ENCODE measurements at places on chromosomes 4 and X.

- no peak for DNase-seq
Observed at GRCh38 chr4:3441501-3442459, at the start of gene HGFAC. Gene HGFAC, plus strand, starts transcription at chr4:3441968. Its CDS starts 34 bp downstream, at chr4:3442002.

DNA sequence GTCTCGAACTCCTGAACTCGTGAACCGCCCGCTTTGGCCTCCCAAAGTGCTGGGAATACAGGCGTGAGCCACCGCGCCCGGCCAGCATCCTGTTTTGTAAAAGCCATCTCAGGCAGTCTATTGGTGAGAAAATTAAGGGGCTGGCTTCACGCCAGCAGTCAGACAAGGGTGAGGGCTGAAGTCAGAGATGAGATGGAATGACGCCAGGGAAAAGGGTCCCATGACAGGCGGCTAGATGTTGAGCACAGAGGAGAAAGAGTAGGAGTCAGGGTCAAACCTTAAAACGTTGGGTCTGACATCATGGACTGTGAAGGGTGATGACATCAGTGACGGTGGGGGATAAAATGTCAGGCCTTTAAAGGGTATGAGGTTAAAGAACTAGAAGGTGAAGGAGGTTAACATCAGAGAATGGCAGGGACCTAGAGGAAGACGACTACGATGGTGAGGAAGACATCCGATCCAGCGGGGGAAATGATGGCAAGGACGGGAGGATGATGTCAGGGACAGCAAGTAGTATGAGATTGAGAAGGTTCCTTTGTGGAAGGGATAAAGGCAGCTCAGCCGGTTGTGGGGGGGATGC lies 504 bp upstream of the RBM3 start:
- DNase-seq: no peak

DNA sequence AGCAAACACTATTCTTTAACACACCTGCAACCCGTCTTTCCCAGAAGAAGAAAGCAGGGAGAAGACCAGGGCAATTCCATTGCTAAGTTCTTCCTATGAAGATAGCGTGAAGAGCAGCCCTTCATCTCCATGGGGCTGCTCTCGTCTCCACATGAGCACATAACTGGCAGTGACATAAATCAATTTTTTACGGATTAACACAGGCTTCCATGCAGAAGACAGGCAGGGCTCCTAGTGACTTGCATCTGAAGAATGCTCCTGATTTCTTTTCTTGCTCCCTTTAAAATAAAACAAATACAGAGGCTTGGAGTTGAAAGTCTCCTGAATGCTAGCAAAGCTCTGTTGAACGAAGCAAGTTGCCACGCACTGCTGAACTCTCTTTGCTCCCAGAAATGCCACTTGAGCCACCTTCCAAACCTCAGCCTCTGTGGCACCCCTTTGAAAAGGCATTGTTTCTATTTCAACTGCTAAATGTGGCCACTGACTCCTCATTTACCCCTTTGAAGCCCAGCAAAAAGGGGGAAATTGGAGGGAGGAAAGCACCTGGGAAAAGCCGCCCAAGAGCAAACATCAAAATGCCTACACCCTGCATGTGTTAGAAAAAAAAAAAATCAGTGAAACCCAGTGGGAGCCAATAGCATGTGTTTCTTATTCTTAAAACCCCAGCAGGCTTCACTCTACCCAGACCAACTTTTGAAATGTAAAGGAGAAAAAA lies 383.7 kb downstream of the IDS start:
- DNase-seq: no peak

- DNase-seq: no peak
Observed at GRCh38 chr4:1044469-1045192, 33.2 kb downstream of the FGFRL1 start.

GRCh38 chrX:48487362-48487798 lies 11.4 kb downstream of the FTSJ1 start:
- no peak for DNase-seq

- DNase-seq: no peak
Observed at GRCh38 chrX:54494989-54495813, 833 bp downstream of the FGD1 start.

GRCh38 chr4:82430964-82431745 lies 765 bp downstream of the ENOPH1 start:
- peak; percentile 39 for DNase-seq

DNA sequence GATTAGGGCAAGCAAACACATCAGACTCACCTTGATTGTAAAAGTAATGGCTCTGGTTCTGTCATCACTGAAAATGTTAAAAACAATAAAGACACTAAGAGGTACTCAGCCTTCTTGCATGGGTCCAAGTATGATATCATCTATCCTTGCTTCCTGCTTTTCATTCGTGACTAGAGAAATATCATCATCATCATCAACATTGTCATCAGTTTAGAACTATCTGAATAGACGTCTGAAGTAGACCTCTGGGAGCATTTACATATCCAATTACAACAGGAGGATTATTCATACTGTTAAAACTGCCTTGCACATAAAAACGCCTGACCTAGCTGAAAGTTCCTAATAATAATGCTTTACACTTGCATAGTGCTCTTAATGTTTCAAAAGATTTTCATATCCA lies 9.8 kb upstream of the FRAS1 start:
- no peak for DNase-seq

GRCh38 chrX:135327299-135327698 lies 18.0 kb downstream of the ETDC start:
- DNase-seq: no peak

DNA sequence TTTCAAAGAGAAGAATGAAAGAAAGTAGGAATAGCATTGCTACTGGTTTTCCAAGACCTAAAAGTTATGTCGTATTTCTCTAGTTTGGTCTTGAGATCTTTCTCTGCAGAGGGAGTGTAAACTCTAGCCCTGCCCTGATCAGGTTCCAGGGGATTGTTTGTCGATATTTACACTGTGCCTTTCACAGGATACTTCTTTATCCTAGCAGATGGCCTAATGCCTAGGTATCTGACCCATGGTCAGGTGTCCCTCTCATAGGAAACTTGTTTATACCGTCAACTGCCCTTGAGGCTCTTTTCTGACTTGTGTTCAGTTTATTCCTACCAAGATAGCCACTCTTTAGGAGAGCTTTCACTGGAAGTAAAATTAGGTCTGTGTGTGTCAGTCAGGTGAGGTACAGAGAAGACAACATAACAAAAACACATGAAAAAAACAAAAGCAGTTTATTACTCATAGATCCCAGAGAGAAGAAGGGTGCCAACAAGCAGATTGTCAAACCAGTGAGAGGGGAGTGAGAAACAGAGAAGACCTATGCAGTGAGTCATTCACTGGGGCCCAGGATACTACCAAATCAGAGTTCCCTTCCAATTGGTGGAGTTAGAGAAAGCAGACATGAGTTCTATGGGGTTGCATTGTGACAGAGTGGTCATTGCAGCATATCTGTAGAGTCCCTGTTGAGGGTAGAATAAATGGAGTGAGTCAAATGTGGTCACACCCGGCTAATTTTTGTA lies 40.6 kb upstream of the THOC2 start:
- DNase-seq: no peak

DNA sequence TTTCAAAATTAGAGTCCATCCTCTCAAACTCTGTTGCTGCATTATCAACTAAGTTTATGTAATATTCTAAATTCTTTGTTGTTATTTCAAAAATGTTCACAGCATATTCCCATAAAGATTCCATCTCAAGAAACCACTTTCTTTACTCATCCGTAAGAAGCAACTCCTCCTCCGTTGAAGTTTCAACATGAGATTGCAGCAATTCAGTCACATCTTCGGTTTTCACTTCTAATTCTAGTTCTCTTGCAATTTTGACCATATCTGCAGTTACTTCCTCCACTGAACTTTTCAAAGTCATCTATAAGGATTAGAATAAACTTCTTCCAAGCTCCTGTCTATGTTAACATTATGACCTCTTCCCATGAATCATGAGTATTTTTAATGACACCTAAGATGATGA lies 216.6 kb upstream of the SLC7A11 start:
- DNase-seq: no peak

DNA sequence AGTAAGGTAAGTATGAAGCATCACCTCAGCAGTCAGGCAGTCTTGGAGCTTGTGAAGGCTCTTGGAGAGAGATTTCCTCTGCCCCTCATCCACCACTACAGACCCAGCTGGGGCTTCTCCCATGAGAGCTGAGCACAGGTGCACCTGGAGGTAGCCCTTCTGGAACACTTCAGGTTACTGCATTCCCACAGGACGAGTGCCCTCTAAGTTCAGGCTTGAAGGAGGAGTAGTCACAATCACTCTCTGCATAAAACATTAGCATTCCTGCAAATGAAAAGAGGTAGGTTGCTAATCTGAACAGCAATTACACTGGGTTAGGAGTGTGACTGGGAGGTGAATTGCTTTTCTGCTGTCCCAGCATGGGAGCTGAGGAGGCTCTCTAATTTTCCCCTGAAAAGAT lies 308.8 kb downstream of the TEX13C start:
- DNase-seq: no peak

DNA sequence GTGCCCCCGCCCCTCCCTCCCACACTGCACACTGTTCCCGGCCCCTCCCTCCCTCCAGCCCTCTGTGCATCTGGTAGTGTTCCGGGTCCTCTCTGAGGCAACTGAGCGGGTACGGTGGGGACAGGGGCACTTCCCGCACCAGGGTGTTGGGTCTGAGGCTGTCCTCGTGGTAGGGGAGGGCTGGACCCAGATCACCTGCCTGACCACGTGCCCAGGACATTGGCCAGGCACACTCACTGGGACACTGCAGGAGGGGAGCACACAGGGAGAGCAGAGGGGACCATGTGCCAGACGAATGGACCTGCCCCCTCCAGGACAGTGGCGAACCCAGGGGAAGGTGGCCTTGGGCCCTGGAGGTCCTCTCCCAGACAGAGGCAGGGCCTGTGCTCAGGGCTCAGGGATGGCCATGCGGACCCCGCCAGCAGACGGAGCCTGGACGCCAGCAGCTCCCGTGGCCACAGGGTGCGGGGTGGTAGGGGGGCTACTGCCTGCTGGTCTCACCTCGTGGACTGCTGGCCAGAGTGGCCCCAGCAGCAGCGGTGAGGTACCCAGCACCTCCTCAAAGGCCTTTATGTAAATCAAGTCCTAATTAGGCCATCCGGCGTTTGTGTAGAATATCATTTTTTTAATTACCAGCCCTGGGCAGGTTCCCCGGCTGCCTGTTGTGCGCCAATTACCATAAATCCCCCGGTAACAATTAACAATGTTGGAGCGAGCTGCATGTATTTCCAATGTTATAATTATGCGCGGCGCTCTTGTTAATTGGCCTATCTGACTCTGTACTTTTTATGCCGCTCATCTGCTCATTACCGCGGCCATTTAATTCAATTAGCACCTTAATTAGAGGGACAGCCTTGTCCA lies 106.9 kb downstream of the FAM53A start:
- no peak for DNase-seq

GRCh38 chr4:150581641-150582051 lies 305 bp upstream of the MAB21L2 start:
- DNase-seq: peak; percentile 25

DNA sequence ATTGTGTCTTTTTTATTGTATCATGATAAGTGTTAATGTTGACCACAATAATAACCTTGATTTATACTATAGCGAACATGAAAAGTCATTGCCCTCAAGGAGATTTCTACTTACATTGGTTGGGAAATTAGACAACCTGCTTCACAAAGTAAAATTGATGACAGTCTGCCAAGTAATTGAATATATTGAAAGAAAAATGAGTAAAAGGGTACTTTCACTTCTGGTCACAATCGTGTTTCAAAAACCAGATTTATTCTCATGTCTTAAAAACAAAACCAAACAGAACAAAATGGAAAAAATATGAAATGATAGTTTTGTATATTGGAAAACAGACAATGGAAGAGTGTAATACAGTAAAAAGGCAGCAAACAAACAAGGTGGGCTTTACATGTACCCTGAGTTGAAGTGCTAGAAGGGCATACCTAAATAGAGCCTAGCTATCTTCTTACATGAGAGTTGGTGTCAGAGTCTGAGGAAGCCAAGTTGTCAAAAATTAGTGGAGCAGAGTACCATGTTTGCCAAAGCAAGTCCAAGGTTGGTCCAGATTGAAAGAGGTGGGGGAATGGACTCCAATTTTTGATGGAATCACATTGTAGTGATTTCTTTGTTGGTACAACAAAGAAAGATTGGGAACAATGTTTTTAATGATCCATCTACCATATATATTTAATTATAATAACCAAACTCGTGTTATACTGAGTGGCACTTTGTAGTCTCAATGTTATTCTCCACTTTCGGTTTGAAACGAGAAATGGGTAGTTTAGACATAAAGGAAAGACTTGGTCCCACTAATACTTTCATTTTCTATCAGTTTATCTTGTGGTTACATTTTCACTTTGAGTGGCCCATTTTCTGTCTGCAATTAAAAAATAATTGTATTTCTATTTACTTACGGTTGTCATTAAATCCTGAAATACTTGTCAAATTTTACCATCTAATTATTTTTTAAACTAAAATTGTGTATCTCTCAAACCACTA lies 775.6 kb downstream of the STIM2 start:
- DNase-seq: no peak

GRCh38 chr4:176188654-176189053 lies 6.7 kb downstream of the SPATA4 start:
- no peak for DNase-seq

DNA sequence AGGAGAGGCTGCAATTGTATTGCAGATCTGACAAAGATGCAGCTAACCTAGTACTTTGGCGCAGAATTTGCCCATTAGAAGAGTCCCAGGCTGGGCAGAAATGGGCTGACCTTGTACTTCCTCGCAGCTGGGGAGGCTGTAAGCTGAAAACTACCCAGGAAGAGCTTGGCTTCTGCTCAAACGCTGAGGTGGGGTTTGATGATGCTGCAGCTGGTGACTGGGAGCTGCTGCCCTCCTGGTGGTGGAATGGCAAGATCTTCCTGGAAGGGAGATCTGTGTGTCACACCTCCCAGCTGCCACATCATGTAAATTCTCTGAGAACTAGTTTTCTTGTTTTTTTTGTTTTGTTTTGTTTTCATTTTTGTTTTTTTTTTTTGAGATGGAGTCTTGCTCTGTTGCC lies 17.4 kb downstream of the CCNG2 start:
- no peak for DNase-seq

DNA sequence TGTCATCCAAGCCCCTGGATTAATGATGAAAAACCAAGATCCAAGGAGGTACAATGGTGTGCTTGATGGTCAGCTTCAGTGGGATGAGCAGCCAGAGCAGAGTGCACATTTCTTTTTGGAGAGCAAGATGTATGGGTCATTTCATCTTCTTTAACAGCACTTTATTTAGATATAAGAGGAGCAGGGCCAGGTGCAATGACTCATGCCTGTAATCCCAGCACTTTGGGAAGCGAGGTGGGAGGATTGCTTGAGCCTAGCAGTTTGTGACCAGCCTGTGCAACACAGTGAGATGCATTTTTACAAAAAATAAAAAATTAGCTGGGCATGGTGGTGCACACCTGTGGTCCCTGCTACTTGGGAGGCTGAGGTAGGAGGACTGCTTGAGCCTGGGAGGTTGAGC lies 45.3 kb upstream of the MAP3K15 start:
- DNase-seq: no peak
